ENCODE measurements at places on chromosomes 6 and 20.

- DNase-seq, result no peak
These were observed 90.7 kb upstream of the SASH1 start for GRCh38 chr6:148251891-148252290.

DNA sequence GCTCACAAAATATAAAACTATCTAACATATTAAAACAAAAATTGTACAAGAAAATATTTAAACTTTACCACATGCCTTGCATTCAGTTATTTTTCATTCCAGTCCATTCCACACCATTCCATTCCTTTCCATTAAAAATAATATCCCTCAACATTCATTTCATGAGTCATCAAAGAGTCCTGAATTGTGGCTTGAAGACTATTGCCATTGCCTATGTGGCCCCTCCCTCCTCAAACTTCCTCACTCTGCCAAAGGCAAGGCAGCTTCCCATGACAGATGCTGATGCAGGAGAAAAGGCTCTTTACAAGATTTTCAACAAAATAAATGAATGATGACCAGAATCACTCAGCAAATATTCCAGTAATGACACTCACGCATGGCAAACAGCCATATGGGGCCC, 31.7 kb downstream of the IL20RA start:
- no peak for DNase-seq

GRCh38 chr6:2249126-2249525, 3.7 kb upstream of the GMDS start:
- no peak for DNase-seq

DNA sequence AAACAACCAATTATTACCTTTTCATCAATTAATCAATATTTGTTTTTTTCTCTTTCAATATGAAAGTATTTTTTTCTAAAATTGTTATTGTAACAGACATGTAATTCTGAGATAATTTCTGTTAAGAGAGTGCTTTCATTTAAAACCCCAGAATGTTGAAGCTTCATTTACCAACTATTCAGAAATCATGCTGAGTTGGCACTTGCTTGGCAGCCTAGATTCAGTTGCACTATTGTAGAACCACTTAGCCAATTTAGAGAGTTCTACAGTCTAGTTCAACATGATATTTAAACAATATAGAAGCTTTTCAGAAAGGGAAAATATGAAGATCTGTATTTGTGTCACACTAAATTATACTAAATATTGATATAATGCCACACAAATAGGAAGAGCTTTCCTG, 56.1 kb upstream of the NKAIN2 start:
- no peak for DNase-seq

- no peak for DNase-seq
These were observed 37.7 kb downstream of the SYTL3 start for GRCh38 chr6:158687506-158687905.

DNA sequence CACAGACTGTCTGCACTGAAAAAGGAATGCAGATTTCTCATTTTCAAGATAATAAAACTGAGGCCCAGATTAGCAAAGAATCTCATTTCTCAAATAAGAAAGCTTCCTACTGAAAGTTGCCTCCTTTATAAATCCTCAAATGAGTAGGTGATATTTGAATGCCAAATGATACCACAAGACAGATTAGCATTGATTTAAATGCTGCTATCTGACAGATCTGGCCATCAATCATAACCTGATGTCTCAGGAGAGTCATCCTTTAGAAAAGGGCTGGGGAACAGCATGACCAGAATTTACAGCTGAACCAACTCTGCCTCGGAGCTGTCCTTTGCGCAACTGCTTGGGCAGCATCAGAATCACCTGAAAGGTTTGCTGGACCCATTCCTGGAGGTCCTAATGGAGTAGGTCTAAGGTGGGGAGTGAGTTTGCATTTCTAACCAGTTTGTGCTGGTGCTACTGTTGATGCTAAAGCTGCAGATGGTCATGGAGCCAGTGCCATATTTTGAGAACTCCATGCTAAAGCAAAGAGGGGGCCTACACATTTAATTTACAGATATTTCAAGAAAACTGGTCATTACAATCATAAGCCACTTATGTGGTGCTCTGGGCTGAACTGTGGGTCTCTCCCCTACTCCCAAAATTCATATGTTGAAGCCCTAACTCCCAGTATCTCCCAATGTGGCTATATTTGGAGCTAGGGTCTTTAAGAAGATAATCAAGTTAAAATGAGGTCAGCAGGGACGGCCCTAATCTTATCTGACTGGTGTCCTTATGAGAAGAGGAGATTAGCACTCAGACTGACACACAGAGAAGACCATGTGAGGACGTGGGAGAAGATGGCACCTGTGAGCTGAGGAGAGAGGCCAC, 295.5 kb upstream of the JARID2 start:
- no peak for DNase-seq

GRCh38 chr20:5467086-5467485, 150.3 kb upstream of the PROKR2 start:
- no peak for DNase-seq

DNA sequence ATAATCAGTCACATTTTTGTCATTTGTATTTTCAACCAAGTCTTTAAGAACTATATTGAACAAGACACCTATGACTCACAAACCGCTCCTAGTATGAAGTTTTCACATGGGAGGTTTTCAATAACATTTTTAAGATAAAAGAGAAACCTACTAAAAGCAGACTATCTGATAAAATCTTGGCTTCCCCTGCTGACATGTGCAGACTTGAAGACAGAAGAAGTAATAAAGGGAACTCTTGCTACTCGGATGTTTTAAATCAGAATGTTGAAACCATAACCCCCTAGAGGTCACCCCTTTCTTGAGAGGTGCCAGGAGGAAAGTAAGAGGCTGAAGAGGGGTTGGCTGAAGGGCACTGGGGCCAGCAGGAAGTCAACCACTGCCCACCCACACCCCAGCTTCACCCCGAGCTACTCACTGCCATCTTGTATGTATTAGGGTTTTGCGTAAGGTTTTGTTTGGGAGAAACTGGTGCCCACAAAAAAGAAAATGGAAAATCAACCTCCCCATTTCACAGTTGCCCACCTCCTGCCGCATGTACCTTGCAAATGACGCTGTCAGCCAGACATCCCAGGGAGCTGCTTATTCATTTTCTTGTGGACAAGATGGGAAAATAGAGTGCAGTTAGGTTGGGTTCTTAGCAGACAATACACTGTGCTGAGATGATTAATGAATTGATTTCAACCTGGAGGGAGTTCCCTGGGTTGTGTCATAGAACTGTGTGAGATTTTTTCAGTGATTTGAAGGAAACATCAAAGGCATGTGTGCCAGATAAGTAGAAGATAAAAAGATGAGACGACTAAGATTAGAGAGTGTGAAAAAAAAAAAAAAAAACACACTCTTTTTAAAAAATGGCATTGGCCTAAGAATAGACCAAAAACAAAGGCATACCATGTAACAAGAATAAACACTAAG, 83.2 kb upstream of the TAB2 start:
- DNase-seq, result peak; percentile 71

DNA sequence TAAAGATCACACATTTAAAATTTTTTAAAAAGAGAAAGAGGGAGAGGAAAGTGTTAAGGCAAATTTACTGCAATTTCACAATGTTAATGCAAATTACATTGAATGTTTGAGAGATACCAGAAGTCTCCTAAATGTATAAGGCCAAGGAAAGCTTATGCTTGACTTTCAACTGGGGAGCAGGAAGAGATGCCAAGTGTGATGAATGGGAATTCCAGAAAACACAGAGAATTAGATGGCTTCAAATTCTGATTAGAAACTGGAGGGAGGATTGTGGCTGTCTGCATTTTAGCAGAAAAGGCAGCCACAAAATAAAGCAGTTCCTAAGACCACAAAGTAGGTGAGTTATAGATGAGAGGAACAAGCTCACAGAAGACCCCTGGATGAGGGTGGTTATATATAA, 328.3 kb upstream of the CITED2 start:
- no peak for DNase-seq

- no peak for DNase-seq
These were observed 802 bp upstream of the FERMT1 start for GRCh38 chr20:6123649-6124014.

GRCh38 chr20:46913329-46914044, 18.8 kb downstream of the EYA2 start:
- DNase-seq, result no peak

- no peak for DNase-seq
These were observed 62.3 kb downstream of the TRAM2 start for GRCh38 chr6:52514514-52514913.

- no peak for DNase-seq
These were observed 120.1 kb upstream of the ARMC2 start for GRCh38 chr6:108727966-108728730.

- DNase-seq, result no peak
These were observed 44.2 kb downstream of the MYLK4 start for GRCh38 chr6:2706558-2706957.

GRCh38 chr6:41098366-41098765, 25.6 kb downstream of the NFYA start:
- DNase-seq, result no peak

DNA sequence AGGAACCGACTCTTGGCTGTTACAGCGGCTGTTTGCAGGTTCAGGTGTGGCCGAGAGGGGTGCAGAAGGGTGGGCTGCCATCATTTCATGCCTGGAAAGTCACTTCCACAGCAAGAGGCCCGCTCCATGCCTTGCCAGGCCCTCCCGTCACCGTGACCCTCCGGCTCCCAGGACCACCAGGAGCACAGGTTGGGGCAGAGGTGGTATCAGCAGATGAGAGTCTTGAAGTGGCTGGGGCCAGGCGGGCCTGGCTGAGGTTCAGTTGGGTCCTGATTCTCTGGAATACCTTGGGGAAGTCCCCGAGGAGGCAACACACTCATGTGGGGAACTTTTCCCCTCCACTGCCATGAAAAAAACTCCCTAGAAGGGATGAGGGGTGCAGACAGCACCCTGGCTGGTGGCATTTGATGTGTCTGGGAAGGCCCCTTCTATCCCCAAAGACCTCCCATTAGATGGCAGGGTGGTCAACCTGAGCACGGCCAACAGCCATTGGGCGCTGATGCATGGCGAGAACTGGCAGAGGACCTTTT, 34.2 kb upstream of the IRF4 start:
- DNase-seq, result no peak

- DNase-seq, result no peak
These were observed 58.3 kb downstream of the BMP6 start for GRCh38 chr6:7784248-7784647.
